HL-60 (cell line): ENCODE measurements at places on chromosomes 7 and 10.

GRCh38 chr10:3077509-3077908, 10.2 kb downstream of the PFKP start:
- DNase-seq: no peak

DNA sequence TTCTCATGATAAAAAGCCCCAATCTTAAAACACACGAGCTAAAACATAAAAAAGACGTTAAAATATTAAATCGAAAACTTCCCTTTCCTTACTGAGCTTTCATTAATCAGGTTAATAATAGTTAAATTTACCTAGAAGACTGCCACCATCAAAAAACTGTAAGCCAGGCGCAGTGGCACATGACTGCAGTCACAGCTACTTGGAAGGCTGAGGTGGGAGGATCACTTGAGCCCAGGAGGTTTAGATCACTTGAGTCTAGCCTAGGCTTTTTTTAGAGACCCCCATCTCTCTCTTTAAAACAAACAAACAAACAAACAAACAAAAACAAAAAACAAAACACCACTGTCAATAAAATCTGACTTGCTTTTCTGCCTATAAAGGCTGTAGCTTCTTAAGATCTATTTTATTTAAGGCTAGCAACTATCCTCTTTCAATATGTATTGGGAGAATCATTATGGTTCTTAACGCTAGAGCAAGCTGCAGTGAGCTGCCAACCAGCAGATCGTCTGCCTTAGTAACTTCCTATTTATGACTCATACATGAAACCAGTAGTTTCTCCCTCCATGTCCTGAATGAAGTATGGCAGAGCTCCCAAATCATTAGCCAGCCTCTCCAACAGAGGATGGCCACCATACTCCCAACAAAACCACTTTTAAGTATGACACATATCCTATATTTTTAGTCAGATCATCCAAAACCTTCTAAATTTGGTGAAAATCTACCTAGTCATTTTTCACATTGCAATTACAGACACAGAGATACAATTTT, 163.7 kb downstream of the SRPK2 start:
- DNase-seq: peak; percentile 24

DNA sequence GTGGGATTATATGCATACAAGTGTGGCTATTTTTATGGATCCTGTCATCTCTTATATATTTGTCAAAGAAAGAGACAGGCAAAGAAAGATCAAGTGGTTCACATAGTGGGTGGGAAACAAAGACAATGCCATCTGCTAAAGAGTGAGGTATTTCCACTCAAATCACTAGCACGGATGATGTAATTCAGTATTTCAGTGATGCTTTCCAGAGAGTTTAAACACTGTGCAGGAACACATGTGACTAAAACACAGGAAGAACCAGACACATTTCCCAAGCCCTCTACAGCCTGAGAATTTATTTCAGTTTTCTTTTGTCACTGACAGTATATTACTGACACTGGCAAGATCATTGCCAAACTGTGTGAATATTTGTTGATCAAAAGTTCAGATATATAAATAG, 885.7 kb upstream of the CELF2 start:
- no peak for DNase-seq

- DNase-seq: no peak
These were observed 165.7 kb downstream of the PARD3 start for GRCh38 chr10:34649385-34649784.

- DNase-seq: no peak
These were observed 237.8 kb upstream of the GPR26 start for GRCh38 chr10:123428391-123428790.
